ENCODE measurements at places on chromosomes 3 and 15.

- DNase-seq, result peak; percentile 62
Observed at GRCh38 chr15:66720206-66721010, 18.4 kb downstream of the SMAD6 start.

DNA sequence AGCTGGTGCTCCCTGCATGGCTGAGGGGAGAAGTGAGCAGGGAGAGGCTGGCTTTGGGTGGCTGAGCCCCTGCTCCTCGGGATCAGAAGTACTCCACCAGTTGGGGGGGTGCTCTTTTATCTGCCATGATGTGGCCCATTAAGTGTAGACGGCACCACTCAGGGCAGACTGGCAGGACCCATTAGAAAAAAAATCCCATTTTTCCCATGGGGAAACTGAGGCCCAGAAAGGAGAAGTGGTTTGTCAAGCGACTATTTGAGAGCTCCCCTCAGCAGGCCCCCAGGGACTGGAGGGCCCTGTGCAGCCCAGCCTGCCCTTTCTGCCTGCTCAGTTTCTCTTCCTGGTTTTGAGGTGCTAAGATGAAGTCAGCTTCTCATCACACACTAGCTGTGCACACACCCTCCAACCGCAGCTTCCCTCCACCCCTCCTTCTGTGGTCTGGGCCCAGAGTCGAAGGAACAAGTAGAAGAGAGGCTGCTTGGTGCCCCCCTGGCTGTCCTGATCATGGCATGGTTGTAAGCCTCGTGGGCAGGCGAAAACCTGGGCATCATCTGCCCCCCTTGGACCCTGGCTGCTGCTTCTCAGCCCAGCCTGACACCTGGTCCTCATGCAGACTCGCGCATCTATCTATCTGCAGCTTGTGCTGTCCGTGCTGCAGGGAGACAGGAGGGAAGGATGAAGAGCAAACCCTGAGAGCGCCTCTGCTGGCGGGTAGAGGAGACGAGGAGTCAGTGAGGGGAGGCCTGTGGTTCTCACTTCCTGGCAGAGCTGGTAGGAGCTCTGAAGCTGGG is 5.6 kb downstream of the CSK start:
- DNase-seq, result peak; percentile 58

DNA sequence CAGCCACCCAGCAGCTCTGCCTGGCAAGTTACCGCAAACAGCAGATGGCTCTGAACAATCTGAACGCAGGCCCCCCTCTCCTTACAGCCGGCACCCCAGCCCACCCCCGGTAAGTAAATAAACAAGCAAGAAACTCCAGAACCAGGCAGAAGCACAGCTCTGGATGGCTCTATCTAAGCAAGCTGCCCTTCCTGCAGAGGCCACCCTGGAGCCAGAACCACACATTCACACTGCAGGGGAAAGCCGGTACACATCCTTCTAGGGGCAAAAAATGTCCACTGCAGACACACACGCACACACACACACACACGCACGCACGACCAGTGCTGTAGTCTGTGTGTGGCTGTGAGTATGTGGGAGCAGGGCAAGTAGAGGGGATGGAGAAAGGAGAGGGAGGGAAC is 63.9 kb downstream of the ADCY5 start:
- no peak for DNase-seq

- DNase-seq, result no peak
Observed at GRCh38 chr3:64798316-64798715, 110.5 kb upstream of the ADAMTS9 start.

- no peak for DNase-seq
Observed at GRCh38 chr15:90594301-90594738, 64.6 kb downstream of the CRTC3 start.

DNA sequence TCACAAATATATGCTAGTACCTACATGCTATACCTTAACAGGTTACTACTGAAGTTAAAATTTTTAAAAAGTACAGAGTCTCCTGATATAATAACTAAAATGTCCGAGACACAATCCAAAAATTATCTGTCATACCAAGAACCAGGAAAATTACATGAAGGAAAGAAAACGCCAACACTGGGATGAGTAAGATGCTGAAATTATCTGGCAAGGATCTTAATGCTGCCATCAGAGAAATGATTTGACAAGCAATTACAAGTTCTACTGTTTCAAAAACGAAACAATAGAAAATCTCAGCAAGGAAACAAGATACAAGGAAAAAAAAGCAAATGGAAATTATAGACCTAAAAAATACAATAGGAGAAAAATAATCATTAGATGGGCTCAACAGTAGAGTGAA is 92.5 kb downstream of the UBE3A start:
- no peak for DNase-seq

- peak; percentile 8 for DNase-seq
Observed at GRCh38 chr3:46585799-46586693, 19.9 kb upstream of the LRRC2 start.

GRCh38 chr15:74315626-74316025 is 51.8 kb downstream of the CYP11A1 start:
- no peak for DNase-seq

GRCh38 chr15:86178845-86179244 is 99.2 kb downstream of the AGBL1 start:
- no peak for DNase-seq

DNA sequence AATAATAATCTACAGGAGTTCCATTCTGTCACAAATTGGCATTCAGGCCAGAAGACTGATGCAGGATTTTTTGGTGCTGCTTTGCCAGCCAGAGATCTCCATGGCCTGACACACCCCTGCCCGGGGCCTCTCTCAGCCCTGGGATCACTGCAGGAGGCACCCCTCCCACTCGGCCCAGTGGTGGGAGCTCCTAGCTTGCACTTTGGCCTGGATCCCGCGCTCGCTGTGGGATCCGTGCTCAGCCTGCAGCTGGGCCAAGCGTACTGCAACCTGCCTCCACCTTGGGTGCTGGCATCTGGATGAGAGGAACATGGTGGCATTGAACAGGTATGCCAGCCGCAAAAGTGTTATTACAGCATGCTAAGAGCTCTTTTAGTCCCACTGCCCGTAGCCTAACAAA is 656.7 kb upstream of the CCDC54 start:
- no peak for DNase-seq

GRCh38 chr3:194514626-194515025 is 27.8 kb upstream of the ATP13A3 start:
- DNase-seq, result no peak

GRCh38 chr15:68980786-68981185 is 33.7 kb upstream of the NOX5 start:
- no peak for DNase-seq

- DNase-seq, result no peak
Observed at GRCh38 chr15:99487337-99487730, 78.5 kb upstream of the MEF2A start.

DNA sequence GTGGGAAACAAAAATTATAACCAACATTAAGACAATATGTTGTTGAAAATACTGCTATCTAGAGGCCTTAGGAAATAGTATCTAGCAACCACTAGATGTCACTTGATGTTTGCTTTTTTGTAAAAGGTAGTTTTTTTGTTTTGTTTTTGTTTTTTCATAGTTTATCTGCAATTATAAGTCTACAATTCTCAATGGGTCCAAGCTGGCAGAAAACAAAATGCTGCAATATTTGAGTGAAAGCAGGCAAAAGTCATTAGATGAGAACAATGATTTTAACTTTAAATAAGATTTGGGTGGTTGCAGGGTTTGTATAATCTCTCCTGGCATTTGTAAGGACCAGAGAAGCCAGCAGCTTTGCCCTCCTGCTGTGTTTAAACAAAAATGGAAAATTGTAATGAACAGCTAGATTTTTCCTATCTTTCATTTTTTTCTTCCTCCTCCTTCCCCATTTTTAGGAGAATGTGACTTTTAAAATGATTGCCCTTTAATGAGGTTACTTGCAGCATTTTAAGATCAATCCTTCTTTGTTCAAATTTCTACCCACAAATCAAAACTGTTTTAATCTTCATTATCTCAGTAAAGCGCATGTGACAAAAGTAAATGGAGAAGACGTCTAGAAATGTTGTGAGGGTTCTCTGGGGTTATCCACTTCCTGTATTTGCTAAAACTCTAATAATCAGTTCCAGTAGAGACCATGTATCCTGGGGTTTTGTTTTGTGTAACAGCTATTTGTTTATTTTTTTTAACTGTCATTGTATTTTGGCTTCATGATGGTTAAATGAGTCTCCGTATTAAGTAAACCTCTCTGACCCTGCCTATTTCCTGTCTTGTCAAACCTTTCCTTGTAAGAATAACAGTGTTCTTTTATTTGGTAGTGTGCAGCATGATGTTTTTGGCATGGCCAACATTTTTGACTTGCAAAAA is 27.3 kb downstream of the DUT start:
- peak; percentile 31 for DNase-seq

DNA sequence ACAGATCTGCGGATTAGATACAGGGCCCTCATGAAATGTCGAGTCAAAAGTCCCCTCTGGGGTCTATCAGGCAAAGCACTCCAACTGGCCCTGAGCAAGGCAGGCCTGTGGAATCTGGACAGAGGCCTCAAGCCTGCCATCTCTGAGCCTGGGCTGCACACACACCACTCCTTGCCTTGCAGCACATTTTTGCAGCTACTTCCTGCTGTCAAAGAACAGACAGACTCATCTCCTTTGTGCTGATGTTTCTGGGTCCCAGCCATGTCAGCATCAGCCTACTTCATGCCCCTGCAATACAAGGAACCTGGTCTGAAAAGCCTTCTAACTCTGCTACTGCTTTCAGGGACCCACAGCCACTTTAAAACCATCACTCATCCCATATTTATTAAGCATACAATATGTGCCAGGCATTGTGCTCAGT is 60.6 kb upstream of the IL12A start:
- DNase-seq, result peak; percentile 15

GRCh38 chr3:128217702-128218547 is 64.6 kb downstream of the EEFSEC start:
- DNase-seq, result peak; percentile 74

DNA sequence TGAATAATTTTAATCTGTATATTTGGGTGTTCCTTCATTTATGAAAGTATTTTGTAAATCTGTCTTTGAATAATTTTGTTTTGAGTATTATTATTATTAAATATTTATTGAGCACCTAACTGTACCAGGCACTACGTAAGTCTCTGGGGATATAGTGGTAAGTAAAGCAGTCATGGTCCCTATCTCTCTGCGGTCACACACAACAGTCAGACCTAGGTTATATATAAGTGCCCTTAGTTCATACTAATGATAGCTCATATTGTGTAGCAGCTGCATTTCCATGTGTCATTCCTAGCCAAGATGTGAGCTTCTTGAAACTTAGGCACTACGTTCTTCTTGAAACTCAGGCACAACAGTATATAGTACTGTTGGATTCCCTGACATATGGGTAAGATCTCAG is 12.4 kb downstream of the NKTR start:
- DNase-seq, result no peak

DNA sequence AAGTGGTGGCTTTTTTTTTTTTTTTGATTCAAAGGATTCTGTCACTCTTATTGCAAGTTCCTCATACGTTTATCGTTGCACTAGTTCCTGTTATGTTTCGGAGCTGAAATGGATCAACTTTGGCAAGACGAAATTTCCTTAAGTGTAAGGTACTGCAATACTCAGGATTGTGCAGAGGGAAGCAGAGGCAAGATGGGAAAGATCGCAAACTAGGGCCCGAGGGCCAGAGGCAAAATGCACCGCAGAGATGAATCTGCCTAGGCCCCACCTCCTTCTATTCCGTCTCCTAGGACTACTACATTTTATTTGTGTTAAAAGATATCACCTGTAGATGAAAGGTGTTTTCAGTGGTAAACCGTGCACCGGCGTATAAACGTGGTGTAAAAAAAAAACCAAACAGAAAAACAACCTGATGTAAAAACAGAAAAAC is 331 bp downstream of the RNU6-1 start:
- peak; percentile 44 for DNase-seq

- no peak for DNase-seq
Observed at GRCh38 chr15:39738998-39739397, 43.6 kb downstream of the FSIP1 start.

GRCh38 chr3:144045766-144046165 is 74.1 kb downstream of the DIPK2A start:
- DNase-seq, result no peak

GRCh38 chr3:176723758-176724393 is 473.4 kb downstream of the TBL1XR1 start:
- DNase-seq, result no peak

DNA sequence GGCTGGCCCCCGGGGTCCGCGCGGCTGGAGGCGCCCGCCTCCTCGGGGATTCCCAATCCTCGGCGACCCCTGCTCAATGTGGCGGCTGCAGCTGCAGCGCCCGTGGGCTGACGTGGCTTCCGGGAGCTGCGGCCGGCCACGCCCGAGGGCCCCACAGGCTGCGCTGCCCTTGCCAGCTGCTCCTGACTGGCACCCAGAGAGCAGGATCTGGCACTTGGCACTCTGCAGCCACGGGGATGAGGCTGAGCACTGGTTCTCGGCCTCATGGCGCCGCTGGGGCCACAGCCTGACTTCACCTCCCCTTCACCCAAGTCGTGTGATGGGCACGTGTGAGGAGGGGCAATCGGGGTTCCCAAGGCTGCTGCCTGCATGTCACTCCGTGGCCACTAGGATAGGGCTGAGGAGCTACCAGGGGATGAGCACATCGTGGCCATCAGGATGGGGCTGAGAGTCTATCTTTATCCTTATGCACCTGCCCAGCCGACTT is 267.8 kb upstream of the FRG2C start:
- no peak for DNase-seq

- DNase-seq, result no peak
Observed at GRCh38 chr3:63945558-63946096, 33.4 kb upstream of the SCAANT1 start.

DNA sequence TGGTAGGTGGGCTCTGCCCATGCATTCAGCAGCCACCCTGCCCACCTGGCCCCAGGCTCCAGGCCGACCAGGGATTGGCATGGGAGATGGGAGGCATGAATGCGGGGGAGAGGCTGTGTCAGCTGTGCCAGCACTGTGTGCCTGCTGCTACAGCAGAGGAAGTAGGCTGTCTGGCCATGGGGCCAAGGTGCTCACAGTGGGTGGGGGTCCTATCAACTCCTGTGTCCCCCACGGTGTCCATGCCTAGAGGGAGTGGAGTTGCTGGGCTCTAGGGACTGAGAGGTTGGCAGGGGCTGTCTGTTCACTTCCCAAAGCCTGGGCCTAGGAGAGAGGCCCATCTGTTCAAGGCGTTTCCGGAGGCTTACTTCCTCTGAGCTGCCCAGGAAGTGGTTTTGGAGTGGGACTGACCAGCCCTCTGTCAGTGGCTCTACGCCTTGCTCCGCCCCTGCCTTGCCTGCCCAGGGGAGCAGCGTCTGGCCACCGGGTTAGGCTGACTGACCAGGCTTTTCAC is 5.8 kb downstream of the PRKCD start:
- peak; percentile 59 for DNase-seq

GRCh38 chr3:62238003-62238402 is 135.3 kb downstream of the FEZF2 start:
- DNase-seq, result no peak
